Islet precursor cell (in vitro differentiated cells): ENCODE measurements at places on chromosomes 2 and 18.
A peak's percentile ranks its signal among the peaks of the same experiment; 100 is the strongest.

- no peak for DNase-seq
These were observed 616.0 kb downstream of the NUP35 start for GRCh38 chr2:183740241-183740640.

- DNase-seq = no peak
These were observed 105.6 kb downstream of the PRPF40A start for GRCh38 chr2:152611458-152612231.

DNA sequence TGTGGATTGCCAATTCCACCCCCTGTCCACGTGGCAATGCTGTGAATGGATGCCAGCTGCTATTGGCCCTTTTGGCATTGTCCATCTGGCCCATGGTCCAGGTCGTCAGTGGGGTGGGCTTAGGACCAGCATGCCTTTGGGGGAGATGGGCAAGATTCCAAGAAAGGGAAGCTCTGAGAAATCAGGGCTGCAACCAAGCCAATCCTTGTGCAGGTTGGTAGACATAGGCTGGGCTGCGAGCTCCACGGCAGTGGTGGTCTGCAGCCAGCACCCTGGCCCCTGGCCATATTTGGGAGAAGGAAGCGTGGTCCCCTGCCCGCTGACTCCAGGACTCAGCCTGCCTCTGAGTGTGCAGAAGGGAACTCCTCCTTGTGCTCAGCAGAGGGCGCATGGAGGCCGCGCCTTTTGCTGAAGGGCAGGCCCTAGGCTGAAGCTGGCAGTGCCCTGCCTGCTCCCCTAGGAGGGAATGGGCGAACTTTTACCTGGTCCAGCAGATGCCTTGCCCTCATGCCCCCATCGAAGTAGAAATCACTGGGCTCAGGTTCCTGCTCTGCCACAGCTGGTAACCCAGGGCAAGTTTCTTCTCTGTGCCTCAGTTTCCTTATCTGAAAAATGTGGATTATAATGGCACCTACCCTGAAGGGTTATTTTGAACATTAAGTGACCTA, 5.4 kb downstream of the SPR start:
- peak; percentile 78 for DNase-seq

DNA sequence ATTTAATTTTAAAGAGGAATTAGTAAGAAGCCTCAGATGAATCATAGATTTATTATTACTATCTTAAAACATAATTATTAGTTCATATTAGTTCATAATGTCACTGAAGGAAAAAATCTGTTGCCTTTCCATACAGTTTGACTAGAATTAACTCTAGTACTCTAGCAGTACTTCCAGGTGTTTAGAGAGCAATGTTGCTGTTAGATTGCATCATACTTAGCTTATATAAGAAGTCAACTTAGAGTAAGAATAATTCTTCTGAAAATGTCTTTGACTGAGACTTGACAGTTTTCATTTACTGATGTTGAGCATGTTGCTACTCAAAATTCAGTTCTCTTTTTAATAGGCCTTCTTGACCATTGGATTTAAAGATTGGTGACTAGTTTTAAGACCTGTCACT, 4.7 kb downstream of the RAB3GAP1 start:
- no peak for DNase-seq

- no peak for DNase-seq
These were observed 31.3 kb upstream of the CREG2 start for GRCh38 chr2:101418460-101419095.

- DNase-seq = no peak
These were observed 169.2 kb upstream of the NOSTRIN start for GRCh38 chr2:168633200-168633599.

GRCh38 chr2:173136599-173136998, 61.0 kb downstream of the MAP3K20 start:
- no peak for DNase-seq

DNA sequence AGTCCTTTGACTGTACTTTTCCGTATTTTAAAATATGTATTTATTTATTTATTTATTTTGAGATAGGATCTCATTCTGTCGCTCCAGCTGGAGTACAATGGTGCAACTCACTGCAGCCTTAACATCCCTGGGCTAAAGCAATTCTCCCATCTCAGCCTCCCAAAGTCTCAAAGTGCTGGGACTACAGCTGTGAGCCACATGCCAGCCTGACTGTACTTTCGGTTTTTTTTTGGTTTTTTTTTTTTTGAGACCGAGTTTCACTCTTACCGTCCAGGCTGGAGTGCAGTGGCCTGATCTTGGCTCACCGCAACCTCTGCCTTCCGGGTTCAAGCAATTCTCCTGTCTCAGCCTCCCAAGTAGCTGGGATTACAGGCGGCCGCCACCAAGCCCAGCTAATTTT, 28.9 kb upstream of the CCNYL1 start:
- peak; percentile 14 for DNase-seq

DNA sequence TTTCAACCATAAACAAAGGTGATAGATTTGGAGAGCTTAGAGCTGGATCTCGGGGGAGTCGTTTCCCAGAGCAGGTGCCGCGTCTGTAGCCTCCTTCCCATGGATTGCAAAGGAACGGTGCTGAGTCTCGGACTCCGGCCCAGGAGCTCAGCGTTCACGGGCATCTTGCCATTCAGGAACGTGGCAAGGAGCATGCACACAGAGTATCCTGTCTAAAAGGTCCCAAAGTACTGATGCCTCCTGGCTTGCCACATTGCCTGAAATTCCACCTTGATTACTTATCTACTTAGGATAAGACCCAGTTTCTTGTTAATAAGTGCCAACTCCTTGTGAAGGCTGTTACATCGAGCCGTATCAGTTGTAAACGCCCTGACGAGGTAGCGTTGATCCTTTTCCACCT, 197.8 kb upstream of the MYT1L start:
- DNase-seq = no peak

DNA sequence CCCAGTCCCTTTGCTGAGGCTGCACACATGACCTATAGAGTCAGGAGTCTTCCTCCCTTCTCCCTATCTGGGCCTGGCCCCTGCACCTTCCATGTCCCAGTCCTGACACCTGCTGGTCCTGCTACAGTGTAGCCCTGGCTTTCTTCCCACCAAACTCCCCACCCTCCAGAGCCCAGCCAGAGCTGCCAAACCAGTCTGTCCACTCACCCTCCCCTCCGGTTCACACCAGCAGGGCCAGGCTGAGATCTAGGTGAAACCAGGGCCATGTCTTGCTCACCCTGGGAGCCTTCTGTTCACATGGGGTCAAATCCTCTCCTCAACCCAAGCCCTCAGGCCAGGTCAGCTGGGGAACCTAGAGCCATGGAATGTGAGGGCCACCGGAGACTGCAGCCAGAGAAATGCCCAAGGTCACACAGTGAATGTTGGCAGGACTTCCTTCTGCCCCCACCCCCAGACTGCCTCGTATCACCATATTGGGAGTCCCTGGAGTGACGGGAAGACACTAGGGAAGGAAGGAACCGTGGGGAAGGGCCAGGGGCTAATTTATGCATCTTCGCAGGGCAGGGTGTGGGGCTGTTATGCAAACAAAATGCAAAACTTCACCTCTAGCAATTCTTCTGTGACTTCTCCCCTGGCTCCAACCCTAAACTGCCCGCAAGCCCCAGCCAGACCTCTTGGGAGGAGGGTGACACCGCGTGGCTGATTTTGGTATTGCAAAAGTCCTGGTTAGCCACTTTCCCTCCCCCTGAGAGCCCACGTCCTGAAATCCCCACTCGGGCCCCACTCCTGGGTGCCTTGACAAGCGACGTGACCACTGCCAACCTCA, 14.6 kb downstream of the TNS1 start:
- DNase-seq = peak; percentile 98

- no peak for DNase-seq
These were observed 4.4 kb downstream of the EPB41L3 start for GRCh38 chr18:5539391-5539790.

DNA sequence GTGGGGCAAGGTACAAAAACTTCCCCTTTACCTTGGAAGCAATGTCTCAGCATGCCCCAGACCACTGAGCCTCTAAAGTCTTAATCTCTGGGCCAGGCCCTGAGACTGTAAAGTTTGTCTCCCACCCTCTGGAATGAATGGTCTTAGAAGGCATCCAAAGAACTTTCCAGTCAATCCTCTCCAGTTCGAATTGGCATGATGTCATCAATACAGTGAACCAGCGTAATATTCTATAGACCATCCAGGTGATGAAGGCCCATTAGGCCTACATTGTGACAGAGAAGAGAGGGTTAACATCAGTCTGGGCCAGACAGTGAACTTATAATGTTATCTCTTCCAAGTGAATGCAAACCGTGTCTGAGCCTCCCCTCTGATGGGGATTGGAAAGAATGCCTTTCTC, 11.2 kb downstream of the MAB21L4 start:
- DNase-seq = no peak

DNA sequence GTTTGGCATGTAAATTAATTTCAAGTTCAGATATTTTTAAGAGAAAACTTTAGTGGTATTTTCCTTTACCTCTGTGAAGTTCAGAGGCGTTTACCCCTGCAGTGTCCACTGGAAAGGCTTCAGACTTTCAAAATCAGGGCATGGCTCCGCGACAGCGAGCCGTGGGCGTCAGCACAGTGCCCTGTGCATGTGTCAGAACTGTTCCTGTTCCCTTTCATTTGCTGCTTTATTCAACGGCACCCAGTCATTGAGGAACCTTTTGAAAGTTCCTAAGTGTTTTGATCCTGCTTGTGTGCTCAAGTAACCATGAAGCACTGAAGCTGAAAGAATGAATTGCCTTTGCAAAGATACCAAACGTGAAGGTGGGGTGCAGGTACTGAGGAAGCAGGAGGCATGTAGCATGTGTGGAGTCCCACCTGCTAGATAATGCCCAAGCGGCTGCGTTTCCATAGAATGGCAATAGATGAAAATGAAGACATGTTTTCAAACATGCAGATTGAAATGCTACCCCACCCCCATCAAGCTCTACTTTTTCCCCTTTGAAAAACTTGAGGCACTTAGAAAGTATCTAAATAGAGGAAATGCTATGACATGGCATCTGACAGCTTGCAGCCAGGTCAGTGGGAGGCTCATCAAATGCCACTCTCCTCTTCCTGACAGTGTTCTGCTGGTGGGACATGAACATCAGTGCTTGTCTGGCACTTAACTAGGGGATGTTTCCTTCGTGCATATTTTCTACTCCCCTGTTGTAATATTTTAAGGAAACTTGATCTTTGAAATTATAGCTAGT, 148.6 kb downstream of the ZNF236 start:
- DNase-seq = peak; percentile 23
